ENCODE measurements at places on chromosomes 3 and 15. TPM values are rescaled to one million over a fixed set of nuclear protein-coding genes. Genes with fewer than 3 reads are reported as not detected.

TMEM44 gene
- total RNA-seq, result 11.3 TPM

THRB gene
- 8.0 TPM for total RNA-seq

ZMAT3 gene
- total RNA-seq, result 16.3 TPM

ALG3 gene
- 109 TPM for total RNA-seq

CLDN1 gene
- 4.2 TPM for total RNA-seq

NR2E3 gene
- total RNA-seq, result 0.62 TPM

EXD1 gene
- not detected for total RNA-seq

WHAMM gene
- total RNA-seq, result 8.3 TPM

GRCh38 chr3:154384479-154384878, 45.5 kb downstream of the GPR149 start:
- H3K4me1 ChIP-seq, result no peaks in the 10 kb centered on the region
- no peaks in the 10 kb centered on the region for H3K27me3 ChIP-seq
- no peak overlapping the region for H3K4me3 ChIP-seq
- DNase-seq, result no peak
- no peak overlapping the region for H3K27ac ChIP-seq

GRCh38 chr3:147960786-147961185, 551.6 kb downstream of the ZIC1 start:
- no peak overlapping the region for H3K4me3 ChIP-seq
- H3K36me3 ChIP-seq, result no peaks in the 10 kb centered on the region
- H3K27ac ChIP-seq, result no peak overlapping the region
- peaks cover 36% of the 10 kb centered on the region for H3K4me1 ChIP-seq
- peak; percentile 80 for DNase-seq
- H3K27me3 ChIP-seq, result no peaks in the 10 kb centered on the region

DNA sequence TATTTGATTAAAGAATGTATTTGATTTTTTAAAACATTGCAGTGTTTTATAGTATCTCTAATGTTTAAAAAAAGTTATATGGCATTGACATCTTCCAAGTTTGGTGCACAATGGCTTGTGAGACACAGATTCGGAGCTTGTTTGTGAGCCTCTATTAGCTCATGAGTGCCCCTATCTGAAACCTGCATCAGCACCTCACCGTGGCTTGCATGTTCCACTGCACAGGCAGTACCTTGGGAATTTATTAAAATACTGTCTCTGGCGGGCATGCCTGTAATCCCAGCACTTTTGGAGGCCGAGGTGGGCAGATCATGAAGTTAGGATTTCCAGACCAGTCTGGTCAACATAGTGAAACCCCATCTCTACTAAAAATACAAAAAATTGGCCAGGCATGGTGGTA, 6.8 kb upstream of the RTP2 start:
- no peaks in the 10 kb centered on the region for H3K4me1 ChIP-seq
- H3K4me3 ChIP-seq, result no peak overlapping the region
- H3K27me3 ChIP-seq, result no peaks in the 10 kb centered on the region
- H3K36me3 ChIP-seq, result no peaks in the 10 kb centered on the region
- no peak overlapping the region for H3K27ac ChIP-seq

DNA sequence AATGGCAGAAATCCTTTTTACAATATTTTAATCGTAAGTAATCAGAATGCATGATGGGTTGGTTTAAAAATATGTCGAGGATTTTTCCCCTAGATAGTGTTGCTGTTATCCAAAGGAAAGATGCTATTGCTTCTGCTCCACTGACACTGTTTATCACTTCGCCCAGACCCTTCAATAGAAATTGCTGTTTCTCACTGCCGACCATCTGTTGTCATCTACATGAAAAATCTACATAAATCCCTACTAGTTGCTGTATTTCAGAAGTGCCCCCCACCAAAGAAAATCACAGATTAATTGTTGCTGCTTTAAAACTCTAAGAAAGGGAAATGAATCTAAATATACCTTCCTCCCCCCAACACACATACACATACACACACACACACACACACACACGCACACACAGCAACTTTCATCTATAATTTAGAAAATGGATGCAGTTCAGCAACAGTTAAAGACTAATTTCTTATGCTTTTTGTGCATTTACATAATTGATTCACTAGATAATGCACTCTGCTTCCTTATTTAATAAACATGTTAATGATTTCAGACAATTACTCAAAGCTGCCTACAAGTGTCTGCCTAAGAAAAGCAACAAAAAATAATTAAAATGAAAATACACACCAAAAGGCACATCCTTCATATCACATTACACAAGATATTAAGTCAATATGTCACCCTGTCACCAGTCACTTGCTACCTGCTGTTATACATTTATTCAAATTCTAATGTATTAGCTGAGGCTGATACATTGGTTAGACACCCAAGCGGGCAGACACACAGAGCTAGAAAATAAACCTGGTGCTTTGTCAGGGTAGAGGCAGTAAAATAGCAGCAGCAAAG, 82.8 kb downstream of the RORA start:
- DNase-seq, result no peak
- no peaks in the 10 kb centered on the region for H3K27me3 ChIP-seq
- no peaks in the 10 kb centered on the region for H3K36me3 ChIP-seq

DNA sequence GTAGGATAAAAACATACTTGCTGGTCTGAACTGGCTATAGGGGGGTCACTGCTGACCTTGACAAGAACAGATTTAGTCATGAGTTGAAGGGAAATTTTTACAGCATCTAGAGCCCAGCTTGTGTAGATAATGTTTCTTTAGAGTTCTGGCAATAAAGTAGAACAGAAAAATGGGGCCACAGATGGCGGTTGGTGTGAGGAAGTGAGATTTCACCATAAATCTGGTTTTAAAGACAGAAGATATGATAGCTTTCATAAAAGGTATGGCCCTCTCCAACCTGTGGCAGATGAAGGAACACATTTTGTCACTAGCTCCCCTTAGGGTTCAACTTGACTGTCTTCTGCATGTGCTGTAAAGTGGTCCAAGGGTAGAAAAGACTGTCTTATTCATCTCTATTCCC, 24.3 kb upstream of the IMPDH2 start:
- no peak overlapping the region for H3K4me3 ChIP-seq
- H3K36me3 ChIP-seq, result peaks cover 29% of the 10 kb centered on the region
- H3K27ac ChIP-seq, result 0 out of 2 replicates have a peak overlapping the region, but pooled peaks have one; percentile 26
- DNase-seq, result no peak
- no peaks in the 10 kb centered on the region for H3K4me1 ChIP-seq

GRCh38 chr3:43692085-43692855, 1.5 kb downstream of the ABHD5 start:
- no peaks in the 10 kb centered on the region for H3K36me3 ChIP-seq
- peak overlapping the region; percentile 66 for H3K4me3 ChIP-seq
- peaks cover 49% of the 10 kb centered on the region for H3K4me1 ChIP-seq
- no peaks in the 10 kb centered on the region for H3K27me3 ChIP-seq
- DNase-seq, result no peak

GRCh38 chr15:90545095-90545494, 15.4 kb downstream of the CRTC3 start:
- no peaks in the 10 kb centered on the region for H3K4me1 ChIP-seq
- no peak overlapping the region for H3K27ac ChIP-seq
- H3K4me3 ChIP-seq, result no peak overlapping the region
- no peaks in the 10 kb centered on the region for H3K36me3 ChIP-seq

DNA sequence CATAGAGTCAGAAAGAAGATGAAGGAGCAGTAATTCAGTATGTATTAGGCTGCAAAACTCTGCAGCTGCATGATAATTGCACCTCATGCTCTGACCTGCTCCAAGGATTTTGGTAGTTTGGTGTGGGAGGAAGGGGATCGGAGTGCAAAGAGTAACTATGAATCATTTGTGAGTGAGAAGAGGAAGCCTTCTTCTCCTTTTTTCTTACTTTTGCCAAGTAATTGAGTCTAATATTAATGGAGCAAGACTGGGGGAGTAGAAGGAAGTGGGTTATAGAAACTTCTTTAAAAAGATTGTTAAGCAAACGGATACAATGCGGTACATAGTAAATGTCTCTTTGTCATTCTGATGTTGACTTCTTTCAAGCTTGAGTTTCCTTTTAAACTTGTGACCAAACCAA, 276.5 kb downstream of the EDEM1 start:
- peaks cover 11% of the 10 kb centered on the region for H3K36me3 ChIP-seq
- no peak overlapping the region for H3K27ac ChIP-seq
- H3K4me1 ChIP-seq, result no peaks in the 10 kb centered on the region
- no peak for DNase-seq
- H3K27me3 ChIP-seq, result no peaks in the 10 kb centered on the region
- no peak overlapping the region for H3K4me3 ChIP-seq

GRCh38 chr3:185420762-185421161, 57.8 kb downstream of the MAP3K13 start:
- no peak for DNase-seq
- no peaks in the 10 kb centered on the region for H3K36me3 ChIP-seq
- H3K4me3 ChIP-seq, result no peak overlapping the region
- no peaks in the 10 kb centered on the region for H3K27me3 ChIP-seq
- no peaks in the 10 kb centered on the region for H3K4me1 ChIP-seq
- no peak overlapping the region for H3K27ac ChIP-seq

DNA sequence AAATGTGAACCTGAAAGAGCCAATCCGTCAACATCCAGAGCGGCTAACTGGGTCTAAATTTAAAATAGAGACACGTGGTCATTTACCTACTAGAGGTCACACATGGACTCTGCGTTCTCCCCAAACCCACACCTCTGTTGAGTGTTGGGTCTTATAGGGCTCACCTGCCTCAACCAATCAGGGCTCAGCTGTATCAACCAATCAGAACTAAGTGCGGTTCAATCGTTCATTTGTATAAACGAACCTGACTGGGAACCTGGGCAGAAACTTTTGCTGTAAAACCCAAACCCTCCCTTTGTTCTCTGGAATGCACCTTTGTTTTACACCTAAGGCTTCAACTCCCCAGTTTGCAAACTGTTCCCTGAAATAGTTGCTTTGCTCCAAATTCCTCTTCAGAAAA, 8.9 kb downstream of the DNAAF4 start:
- no peaks in the 10 kb centered on the region for H3K36me3 ChIP-seq
- H3K27me3 ChIP-seq, result no peaks in the 10 kb centered on the region
- peak; percentile 45 for DNase-seq
- no peaks in the 10 kb centered on the region for H3K4me1 ChIP-seq

- no peak for DNase-seq
- no peak overlapping the region for H3K27ac ChIP-seq
- no peaks in the 10 kb centered on the region for H3K4me1 ChIP-seq
- H3K4me3 ChIP-seq, result no peak overlapping the region
Observed at GRCh38 chr15:48242535-48242934, 36.4 kb downstream of the SLC12A1 start.

- H3K27ac ChIP-seq, result no peak overlapping the region
- no peak for DNase-seq
- no peaks in the 10 kb centered on the region for H3K27me3 ChIP-seq
- H3K4me1 ChIP-seq, result no peaks in the 10 kb centered on the region
Observed at GRCh38 chr3:178476886-178477285, 59.4 kb upstream of the KCNMB2 start.

Measured in GM23338 (cell line).